ENCODE measurements at places on chromosomes 3 and 15.

DNA sequence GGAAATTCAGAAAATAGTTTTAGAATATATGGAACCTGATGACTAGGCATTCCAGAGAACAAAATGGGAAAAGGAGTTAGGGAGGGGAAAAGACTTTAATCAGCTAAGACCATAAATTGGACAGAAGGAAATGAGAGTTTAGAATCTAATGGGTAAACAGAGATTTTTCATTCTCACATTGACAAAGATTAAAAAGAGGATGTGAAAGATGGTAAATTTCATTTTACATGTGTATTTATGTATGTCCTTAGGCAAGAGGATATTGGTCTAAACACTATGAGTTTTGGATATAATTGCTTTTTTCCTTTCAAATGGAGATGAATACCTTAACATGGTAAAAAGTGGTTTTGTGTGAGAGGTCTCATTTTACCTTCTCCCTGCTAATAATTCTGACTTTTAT is 1021.9 kb downstream of the NSUN3 start:
- DNase-seq: no peak

GRCh38 chr15:91521996-91522395 is 331.5 kb upstream of the SLCO3A1 start:
- DNase-seq: no peak

DNA sequence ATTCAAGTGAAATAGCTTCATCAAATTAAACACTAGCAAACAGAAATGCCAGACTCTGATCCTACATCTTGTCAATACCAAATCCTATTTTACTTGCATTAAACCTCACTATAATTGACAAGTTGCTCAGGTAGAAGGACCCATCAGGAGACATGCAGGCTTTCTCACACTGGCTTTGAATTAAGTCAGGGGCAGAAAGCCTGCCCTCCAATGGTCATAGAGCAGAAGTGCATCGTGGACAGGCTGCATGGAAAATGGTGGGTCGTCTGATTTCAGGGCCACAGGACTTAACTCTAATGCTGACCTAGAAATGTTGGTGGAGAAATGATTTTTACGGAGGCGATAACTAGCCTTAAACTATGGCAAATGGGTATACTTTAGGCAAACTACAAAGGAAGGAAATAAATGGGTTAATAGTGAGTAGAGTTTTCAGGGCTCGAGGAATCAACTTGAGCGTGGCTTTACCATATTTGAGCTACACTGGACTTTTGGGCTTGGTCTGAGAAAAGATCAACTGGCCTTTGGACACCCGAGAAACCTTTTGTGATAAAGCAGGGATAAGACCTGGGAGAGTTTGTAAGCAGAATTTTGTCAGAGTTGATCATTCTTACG is 283.9 kb downstream of the GRM7 start:
- no peak for DNase-seq

DNA sequence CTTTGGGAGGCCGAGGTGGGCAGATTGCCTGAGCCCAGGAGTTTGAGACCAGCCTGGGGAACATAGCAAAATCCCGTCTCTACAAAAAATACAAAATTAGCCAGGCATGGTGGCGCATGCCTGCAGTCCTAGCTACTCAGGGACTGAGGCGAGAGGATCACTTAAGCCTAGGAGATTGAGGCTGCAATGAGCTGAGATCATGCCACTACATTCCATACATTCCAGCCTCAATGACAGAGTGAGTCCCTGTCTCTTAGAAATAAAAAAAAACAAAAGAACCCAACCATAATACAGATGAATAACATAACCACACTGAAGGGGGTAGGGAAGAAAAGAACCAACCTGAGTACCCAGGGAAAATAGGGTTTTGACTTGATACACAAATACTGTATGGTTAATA is 19.7 kb upstream of the CGNL1 start:
- no peak for DNase-seq

GRCh38 chr15:70602281-70602680 is 161.1 kb downstream of the UACA start:
- DNase-seq: no peak

DNA sequence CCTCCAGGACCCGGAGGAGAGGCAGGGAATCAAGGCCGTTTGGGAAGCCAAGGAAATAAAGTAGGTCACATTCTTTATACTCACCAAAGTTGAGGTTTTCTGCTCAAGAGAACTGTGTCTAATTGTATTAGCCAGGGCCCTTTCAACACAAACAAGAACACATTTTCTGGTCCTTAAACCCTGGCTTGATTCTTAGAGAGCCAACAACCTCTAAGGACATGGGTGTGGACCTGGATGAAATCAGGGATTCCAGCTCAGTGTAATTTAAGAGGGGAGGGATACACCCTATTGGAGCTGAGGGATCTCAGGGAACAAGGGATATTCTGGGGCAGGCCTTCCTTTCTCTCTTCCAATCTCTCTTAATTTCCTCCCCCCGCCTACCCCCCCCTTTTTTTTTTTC is 104.8 kb downstream of the COL6A6 start:
- DNase-seq: no peak

DNA sequence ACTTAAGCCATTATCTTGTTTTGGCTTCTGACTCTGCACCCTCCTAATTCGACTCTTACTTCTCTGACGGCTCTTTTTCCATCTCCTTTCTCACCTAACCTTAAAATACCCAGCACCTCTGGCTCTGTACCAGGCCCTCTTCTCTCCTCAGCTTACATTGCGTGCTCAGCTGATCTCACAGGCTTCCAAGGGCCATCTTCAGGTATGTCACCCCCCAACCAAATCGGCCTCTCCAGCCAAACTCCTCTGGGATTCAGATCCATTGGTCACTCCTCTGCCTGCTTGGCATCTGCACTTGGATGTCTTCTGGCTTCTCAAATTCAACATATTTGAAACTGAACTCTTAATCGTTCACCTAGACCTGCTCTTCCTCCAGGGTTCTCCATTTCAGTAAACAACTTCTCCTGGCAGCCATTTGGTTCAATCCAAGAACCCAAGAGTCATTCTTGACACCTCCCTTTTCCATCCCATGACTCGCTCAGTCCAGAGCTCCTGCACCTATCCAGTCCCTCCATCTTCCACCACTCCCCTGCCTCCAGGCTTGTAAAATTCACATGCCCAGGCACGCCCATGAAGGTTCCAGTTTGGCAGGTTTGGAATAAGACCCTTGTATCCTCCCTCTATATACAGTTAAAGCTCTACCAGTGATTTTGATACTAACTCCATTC is 35.2 kb upstream of the SLC41A3 start:
- DNase-seq: no peak

- no peak for DNase-seq
Measured at GRCh38 chr3:141469720-141470119, 17.1 kb upstream of the RASA2 start.

DNA sequence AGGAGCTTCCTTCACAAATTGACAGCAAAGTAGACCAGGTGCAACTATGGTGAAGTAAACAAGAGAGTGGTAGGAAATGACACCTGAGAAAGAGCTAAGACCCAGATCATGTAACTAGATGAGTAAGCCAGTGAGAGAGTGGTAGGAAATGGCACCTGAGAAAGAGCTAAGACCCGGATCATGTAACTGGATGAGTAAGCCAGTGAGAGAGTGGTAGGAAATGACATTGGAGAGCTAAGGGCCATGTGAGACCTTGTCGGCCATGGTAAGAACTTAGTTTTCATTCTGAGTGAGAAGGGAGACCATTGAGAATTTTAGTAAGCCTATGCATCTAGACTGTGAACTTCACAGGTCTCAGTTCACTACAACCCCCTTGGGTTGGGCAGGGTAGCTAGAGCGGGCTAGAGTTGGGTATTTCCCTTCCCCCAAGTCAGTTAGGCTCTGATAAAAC is 5.4 kb upstream of the SENP7 start:
- DNase-seq: peak; percentile 17

DNA sequence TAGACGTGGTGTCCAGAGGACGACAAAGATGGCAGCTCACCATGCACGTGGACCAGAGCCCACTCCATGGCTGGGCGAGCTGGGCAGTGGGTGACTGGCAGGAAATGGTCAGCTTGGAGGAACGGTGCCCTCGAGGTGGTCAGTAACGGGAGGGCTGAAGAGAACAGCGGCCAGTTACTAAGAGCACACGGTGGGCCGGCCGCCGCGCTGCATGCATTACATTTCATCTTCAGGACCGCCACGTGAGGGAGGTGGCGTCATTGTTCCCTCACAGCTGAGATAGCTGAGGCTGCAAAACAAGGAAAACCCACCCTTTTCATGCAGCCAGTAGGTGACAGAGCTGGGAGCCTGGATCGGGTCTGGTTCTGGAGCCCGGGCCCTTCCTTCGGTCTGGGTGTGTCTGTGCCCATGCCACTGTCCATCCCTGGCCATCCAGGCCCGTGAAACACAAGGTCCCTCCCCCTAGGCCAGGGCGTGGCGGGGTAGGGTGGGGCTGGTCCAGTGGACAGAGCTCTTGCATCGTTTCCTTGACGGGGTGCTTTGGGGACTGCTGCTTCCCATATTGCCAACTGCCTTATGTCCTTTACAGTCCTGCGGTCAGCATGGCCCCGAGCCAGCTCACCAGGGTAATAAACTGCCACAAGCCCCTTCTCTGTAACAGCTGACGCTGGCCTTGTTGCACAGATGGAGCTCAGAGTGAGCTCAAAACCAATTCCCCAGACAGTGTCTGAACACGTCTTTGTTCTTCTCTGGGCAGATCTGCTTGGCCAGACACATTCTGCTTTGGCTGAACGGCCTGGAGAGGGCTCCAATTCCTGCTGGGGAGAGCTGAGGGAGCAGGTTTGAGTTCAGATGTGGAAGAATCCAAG is 51.8 kb downstream of the RGMA start:
- no peak for DNase-seq

DNA sequence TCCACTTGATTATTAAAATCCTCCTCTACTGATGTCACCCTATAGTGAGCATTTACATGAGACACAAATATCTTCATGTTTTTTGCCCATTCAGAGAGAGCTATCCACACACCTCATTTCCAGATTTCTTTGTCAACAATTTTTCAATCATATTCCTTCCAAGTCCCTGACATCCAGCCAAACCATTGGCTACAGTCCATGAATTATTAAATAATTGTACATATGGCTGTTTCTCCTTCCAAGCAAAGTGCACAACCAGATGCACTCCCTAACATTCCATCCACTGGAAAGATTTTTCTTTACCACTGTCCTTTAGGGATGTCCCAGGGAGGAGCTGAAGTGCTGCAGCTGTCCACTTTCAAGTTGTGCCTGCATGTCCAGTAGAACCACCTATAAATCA is 328.0 kb upstream of the MDFIC2 start:
- no peak for DNase-seq

DNA sequence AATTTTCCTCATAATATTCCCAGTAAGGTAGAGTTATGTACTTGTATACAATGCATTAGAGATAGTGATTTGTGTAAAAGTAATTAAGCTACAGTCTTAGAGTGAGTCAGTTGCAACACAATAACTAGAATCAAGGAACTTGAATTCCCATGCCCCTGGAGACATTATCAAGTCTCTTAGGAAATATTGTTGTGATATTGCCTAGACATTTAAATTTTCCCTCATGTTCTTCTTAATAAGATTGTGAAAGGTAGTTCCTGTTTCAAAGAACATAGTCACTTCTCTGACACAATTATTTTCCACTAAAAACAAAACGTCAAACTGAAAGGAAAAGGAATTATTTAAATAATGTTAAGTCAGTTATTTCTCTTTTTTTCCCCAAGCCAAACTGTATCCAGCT is 13.0 kb upstream of the ATP1B3 start:
- no peak for DNase-seq

- DNase-seq: no peak
Measured at GRCh38 chr3:38404286-38404685, 49.4 kb upstream of the ACVR2B start.

GRCh38 chr15:72787526-72787925 is 4.0 kb upstream of the ADPGK start:
- no peak for DNase-seq

- DNase-seq: no peak
Measured at GRCh38 chr15:61092361-61093157, 136.5 kb downstream of the RORA start.

DNA sequence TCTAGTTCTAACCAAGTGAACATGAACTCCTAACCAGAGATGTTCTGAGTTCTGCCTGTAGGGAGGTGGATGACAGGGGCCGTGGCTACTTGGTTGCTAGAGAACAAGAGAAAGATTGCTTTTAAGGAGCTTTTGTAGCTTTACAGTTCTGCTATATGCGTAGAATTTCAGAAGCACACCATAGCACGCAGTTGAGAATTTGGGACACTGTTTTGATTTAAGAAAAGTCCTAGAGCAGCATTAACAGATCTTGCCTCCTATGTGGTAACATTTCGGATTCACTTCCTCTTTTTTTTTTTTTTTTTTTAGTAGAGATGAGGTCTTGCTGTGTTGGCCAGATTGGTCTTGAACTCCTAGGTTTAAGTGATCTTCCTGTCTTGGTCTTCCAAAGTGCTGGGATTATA is 181.7 kb downstream of the TCF12 start:
- no peak for DNase-seq

DNA sequence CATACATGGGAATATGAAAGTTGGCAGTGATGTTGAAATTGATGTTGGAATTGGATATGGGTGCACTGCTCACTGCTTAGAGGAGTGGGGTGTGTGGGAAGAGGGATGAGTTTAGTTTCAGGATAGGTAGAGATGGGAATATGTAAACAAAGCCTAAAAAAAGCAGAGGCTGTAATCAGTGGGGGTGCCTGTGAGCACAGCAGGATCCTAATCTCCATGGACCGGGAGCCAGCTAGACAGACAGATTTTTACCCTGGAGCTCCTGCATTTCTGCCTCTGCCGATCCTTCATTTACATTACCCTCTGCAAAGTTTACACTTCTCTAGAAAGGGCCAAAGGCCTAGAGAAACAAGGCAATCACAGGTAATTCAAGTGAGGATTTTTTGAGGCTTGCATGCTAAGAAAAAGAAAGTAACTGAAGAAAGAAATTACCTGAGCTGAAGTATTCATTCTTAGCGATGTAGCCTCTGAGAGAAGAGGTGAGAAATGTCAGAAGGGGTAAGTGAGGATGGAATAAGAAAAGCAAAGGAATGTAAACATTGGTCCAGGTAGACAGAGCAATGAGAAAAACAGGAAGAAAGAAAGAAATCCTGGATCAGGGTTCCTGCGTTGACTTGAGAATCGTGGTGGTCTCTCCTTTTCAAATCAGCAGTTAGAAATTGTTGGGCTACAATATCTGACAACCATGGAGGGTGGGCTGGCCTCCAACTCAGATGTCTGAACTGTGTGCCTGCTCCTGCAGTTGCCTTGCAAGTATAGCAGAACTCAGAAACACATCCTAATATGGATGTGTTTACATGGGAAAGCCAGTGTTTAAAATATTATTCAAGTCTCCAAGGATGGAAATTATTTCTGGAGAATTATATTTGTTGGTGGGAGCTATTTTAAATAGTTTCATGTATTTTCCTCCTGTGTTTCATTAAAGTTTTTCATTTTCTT is 79.8 kb downstream of the CRTC3 start:
- no peak for DNase-seq

Data from activated CD4-positive, alpha-beta T cell treated with anti-CD3 and anti-CD28 coated beads, Interleukin-2, amount 50 U/mL, for 4 hours (primary cell).